ENCODE measurements at places on chromosomes 11 and 22.

DNA sequence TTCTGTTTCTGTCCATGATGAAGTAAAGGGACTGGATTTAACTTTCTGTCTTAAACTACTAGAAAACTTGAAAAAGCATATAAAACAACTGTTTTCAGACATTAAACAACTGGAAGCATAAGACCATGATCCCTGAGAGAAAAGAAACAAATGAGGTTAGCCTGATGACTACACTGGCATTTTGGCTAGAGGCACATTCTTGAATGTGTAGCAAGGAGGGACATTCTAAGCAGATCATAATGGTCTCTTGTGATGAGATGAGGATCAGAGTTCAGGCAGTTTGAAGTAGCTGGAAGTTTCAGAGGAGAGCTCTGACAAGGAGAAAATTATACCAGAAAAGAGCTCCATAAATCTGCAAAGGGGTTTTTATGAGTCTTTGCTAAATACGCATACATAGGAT lies 75.4 kb downstream of the AASDHPPT start:
- DNase-seq: no peak

DNA sequence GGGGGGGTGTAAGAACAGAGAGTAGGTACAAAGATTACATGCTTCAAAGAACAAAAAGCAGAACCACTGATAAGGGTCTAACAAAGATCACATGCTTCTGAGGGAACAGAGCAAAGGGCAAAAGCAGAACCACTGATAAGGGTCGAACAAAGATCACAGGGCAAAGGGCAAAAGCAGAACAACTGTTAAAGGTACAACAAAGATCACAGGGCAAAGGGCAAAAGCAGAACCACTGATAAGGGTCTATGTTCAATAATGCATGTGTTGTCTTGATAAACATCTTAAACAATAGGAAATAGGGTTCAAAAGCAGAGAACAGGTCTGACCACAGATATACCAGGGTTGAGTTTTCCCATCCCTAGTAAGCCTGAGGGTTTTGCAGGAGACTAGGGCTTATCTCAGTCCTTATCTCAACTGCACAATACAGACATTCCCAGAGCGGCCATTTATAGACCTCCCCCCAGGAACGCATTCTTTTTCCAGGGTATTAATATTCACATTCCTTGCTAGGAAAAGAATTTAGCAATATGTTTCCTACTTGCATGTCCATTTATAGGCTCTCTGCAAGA lies 81.9 kb upstream of the PGR start:
- no peak for DNase-seq

- DNase-seq: peak; percentile 62
These were observed at the start of gene P2RY2 for GRCh38 chr11:73218106-73218829. TSS of gene P2RY2 (plus strand) at chr11:73218281. CDS start at chr11:73234160, 15,879 bp downstream.

GRCh38 chr22:27820896-27821866 lies 19.6 kb upstream of the MN1 start:
- no peak for DNase-seq

DNA sequence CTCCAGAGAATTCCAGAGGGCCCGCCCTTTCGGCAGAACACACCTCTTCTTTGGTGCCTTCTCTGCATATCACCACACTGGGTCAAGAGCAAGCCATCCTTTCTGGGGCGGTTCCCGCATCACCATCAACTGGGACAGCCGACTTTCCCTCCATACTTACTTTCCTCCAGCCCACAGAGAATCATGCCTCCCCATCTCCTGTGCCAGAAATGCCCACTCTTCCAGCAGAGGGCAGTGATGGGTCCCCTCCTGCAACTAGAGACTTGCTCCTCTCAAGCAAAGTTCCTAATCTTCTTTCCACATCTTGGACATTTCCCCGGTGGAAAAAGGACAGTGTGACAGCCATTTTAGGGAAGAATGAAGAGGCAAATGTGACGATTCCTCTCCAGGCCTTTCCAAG lies 157.7 kb downstream of the C11orf91 start:
- peak; percentile 25 for DNase-seq

DNA sequence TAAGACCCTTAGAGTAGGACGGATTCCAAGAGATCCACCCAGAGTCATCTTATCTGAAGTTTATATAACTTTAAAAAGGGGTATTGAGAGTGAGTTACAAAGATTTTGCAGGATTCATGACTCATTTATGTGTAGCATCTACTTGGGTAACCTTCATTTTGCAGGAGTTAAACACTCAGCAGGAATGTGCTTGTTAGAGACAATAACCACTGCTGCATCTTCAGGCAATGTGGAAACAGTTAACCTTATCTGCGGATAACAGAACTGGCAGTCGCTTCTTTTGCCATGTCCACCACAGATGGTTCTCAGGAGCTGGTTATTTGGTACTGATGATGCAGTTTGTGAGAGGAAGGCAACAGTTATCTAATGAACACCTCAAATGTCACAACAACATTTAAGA lies 417.9 kb upstream of the DDI1 start:
- no peak for DNase-seq

GRCh38 chr11:121241343-121242211 lies 51.0 kb upstream of the SC5D start:
- DNase-seq: no peak

- no peak for DNase-seq
These were observed 79.5 kb downstream of the KIAA1671 start for GRCh38 chr22:25032066-25032465.

DNA sequence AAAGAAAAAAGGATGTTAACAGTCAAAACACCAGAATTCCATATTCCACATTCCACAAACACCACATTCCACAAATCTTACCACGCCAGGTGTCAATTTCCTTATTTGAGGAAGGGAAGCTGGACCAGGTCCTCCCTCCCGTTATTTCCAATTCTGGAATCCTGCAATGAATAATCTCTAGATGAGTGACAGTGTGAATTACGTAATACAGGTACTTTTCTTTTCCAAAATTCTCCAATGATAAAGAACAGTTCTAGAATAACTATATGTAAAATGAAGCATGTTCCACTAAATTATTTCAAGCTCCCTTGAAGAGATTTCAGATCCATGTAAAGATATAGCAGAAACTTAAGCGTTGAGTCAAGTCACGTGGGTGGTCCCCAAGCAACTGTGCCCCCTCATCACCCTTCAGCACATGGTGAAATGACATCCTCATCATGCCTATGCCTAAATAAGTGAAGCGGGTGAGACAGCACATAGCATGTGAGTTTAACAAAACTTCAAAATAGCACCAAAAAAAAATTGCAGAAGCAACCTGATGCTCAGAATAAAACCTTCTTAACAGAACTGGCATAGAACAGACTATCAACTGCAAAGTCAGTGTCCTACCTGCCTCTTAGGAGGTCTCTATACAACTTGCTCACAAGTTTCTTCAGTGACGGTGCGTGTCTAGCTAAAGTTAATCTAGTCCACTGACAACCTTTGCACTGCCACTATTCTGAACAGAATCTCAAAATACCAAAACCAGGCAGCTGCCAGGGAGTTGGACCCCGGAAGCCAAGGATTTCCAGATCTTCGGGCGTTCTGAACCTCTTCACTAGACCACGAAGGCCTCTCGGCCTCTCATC lies 876 bp downstream of the NFRKB start:
- DNase-seq: peak; percentile 8

GRCh38 chr22:44341431-44342346 lies 28.9 kb upstream of the SHISAL1 start:
- no peak for DNase-seq

- DNase-seq: no peak
These were observed 57.2 kb downstream of the GRIK4 start for GRCh38 chr11:120568572-120569307.

DNA sequence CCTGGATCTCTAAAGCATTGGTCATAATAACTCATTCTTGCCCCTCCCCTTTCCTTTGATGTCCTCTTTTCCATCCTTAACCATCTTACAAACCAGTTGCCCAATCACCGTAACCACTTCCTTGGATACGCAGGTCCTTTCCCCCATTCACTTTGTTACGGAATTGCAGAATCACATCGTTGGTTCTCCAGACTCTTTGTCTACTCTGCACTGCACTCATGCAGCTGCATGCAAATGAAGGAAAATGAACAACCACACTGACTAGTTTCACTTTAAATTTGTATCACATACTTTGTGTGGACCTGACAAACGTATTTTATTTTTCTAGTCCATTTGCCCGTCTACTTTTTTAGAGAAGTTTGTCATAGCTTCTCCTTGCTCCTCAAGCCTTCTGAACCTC lies 69.9 kb downstream of the SLC5A12 start:
- DNase-seq: no peak

DNA sequence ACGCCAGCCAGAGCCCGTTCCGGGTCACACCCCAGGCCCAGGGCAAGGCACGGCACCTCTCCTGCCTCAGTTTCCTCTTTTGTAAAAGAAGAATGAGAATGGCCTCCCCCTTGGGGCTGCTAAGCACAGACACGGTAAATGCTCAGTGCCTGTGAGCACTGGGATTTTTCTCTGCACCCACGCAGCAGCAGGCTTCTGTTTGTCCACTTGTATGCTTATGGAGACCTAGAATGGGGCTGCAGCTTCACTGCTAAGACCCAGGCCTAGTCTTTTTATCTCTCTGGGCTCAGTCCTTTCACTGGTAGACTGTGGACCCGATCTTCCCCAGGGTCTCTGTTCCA lies 1327.9 kb downstream of the TBC1D22A start:
- no peak for DNase-seq

DNA sequence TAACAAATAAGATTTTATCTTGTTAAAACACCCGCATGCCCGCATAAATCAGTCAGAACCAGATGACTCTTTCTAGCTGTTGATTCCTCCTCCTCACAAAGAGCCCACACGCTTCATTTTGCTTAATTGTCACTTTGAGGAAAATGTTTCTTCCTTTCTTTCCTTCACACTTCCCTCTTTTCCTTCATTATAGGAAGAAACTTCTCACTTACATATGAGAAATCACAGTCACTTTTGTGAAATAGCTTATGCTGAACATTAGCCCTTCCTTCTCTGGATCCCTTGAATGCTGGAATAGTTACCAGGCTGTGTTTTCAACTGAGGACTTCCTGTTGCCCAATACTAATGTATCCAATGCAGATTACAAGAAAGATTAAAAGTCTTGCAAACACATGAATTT lies 5.8 kb downstream of the MS4A6E start:
- DNase-seq: no peak

DNA sequence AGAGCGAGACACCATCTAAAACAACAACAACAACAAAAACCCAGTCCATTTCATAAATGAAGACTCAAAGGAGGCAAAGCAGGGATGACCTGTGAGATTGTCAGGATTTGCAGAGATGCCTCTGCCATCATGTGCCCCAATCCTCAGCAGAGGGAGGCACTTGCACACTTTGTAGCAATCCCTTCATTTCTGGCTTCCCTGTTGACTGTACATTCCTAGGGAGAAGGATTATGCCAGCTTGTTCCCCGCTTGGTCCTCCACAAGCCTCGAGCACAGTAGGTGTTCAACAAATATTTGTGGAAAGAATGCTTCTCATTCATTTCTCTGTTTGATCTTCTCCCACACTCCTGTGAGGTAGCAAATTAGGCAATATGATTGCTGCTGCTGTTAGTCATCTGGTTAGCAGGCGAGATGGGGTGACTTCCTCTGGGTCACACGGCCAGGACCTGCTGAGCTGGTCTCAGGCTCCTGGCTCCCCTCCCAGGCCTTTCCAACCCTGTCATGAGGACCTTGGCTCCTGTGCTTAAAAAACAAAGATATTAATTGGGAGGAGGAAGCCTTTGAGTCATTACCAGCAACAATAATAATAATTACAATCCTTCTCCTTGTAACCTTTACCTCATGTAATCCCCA lies 34.1 kb downstream of the LIF start:
- DNase-seq: no peak

DNA sequence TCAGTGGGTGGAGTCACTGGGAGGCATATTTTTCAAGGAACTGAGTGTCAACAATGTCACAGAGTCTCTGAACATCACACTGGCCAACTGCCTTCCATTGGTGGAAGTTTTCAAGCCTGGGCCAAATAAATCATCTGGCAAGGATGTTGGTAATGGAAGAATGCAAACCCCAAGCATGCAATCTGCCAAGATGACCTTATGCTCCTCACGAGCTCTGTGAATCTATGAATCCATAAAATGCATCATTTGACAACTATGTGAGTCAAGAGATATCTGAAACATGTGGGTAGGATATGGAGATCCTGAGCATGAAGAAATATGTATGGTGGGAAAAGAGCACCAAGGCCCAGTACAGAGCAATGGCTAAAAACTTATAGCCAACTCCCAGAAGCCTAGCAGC lies 122.2 kb downstream of the PLEKHA7 start:
- no peak for DNase-seq

GRCh38 chr11:134466156-134466555 lies 54.1 kb upstream of the B3GAT1 start:
- no peak for DNase-seq

GRCh38 chr11:19347911-19348310 lies 107.2 kb upstream of the E2F8 start:
- no peak for DNase-seq

- DNase-seq: peak; percentile 25
These were observed 85.5 kb downstream of the ENTHD1 start for GRCh38 chr22:39808081-39808480.

DNA sequence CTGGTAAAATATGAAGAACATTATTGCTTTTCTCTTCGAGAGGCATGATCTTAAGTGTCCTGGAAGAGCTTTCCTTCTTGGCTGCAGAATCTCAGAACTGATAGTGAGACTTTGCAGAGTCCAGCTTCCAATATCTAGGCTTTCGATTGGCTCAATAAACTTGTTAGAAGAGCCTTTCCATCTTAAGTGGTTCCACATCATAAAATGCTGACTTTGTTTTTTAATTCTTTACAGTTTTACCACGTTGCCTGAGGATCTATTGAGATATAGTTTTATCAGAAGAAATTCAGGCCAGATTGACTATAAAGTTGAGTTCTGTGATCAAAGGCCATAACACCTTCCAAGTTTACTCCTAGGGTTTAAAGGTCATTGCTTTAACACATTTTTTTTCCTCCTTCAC lies 15.6 kb upstream of the DNAJB7 start:
- no peak for DNase-seq

GRCh38 chr11:113960702-113961330 lies 14.1 kb upstream of the HTR3A start:
- DNase-seq: no peak

DNA sequence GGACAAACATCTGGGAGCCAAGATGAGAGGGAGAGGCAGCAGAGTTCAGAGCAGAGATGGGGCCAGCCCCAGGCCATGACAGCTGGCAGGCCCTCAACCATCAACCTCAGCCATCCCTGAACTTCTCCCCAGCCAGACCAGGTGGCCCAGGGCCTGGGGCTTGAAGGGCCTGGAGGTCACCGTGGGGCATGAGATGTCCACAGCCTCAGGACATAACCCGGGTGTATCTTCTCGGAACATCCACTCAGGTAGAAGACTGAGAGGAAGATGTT lies 12.4 kb upstream of the SLC39A13 start:
- no peak for DNase-seq

All from activated naive CD8-positive, alpha-beta T cell treated with anti-CD3 and anti-CD28 coated beads for 36 hours (primary cell).